Uterus (tissue), 4 donors: ENCODE measurements at places on chromosomes 2 and 18. TPM values are rescaled to one million over a fixed set of nuclear protein-coding genes. Genes with fewer than 3 reads are reported as not detected.

The SKOR2 gene
- total RNA-seq = not detected

The SLC4A5 gene
- total RNA-seq = 15.1 TPM

The SH3BP4 gene
- total RNA-seq = 21.8 TPM

The SPR gene
- 21.8 TPM for total RNA-seq
